Stimulated activated CD8-positive, alpha-beta memory T cell treated with anti-CD3 and anti-CD28 coated beads, Interleukin-7, amount 100 ng/mL, for 1 hour (primary cell): ENCODE measurements at places on chromosomes 12 and 14.

- DNase-seq: no peak
These were observed 185.2 kb upstream of the SLC38A2 start for GRCh38 chr12:46557539-46558373.

GRCh38 chr12:2856051-2856450 is 788 bp downstream of the TEX52 start:
- DNase-seq: no peak

GRCh38 chr12:80858356-80858755 is 79.4 kb downstream of the LIN7A start:
- DNase-seq: no peak

DNA sequence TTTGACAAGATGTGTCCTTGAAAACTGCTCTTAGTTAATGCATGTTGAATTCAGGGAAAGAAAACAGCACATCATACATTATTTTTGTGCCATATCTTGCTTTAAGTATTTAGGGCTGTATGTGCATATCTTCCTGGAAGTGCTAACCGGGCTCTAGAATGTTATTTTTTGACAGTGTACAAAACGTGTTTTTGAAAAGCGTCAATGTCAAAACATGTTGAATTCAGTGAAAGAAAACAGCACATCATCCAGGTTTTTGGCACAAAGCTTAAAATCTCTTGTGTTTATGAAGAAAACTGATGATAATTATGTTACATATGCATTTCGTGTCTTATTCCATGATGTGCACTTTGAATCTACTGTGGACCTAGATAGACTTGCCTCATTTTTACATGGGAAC is 82.7 kb downstream of the ASCL4 start:
- no peak for DNase-seq

DNA sequence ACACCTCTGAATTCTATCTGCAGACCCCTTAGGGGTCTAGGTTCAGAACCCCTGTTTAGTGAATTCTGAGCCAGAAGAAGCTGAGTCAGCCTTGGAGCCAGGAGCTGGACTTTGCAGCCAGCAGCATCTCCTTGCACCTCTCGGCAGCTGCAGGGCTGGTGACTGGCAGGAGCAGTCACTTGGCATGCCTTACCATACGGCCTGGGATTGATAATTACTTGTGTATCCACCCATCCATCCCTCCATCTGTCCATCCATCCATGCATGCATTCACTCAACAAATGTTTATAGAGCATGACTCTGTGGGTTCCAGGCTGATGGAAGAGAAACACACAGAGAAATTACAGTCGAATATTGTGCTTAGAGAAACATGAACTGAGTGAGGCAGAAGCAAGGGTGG is 67.5 kb upstream of the PRIMA1 start:
- DNase-seq: no peak

DNA sequence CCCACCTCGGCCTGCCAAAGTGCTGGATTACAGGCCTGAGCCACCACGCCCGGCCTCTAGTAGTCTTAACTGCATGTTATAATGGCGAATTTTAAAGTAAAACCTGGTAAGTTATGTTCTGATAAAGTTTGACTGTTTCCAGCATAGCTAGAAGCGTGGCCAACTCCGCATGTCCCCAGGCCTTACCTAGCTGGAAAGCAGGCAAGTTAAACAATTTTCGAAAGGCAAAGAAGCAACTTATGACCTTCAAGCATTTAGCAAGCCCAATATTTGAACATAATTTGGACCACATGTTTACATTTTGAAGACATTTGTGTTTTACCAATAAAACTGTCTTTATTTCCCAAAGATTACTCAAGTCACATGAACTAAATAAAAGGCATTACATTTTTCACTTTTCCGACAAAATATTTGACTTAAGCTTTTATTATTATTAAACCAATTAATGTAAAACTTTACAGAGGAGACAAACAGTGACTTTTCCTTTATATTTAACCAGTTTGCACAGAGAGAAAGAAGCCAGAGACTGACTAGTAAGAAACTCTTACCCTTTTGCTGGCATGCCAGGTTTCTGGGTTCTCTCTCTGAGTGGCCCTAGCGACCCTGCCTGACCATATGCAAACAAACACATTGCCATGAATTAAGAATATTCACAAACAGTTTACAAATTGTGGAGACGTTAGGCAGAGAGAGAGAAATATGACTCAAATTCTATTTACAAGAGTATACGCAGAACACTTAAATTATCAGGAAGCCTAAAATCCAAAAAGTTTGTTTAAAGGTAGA is 106.3 kb downstream of the RIN3 start:
- DNase-seq: no peak

GRCh38 chr14:67068251-67068650 is 121.0 kb upstream of the GARIN2 start:
- no peak for DNase-seq

- DNase-seq: no peak
These were observed 14.5 kb upstream of the MAP1LC3B2 start for GRCh38 chr12:116544656-116545055.

GRCh38 chr14:92952481-92953298 is 29.7 kb downstream of the CHGA start:
- DNase-seq: no peak

- DNase-seq: no peak
These were observed 40.2 kb downstream of the TAOK3 start for GRCh38 chr12:118332511-118332910.

DNA sequence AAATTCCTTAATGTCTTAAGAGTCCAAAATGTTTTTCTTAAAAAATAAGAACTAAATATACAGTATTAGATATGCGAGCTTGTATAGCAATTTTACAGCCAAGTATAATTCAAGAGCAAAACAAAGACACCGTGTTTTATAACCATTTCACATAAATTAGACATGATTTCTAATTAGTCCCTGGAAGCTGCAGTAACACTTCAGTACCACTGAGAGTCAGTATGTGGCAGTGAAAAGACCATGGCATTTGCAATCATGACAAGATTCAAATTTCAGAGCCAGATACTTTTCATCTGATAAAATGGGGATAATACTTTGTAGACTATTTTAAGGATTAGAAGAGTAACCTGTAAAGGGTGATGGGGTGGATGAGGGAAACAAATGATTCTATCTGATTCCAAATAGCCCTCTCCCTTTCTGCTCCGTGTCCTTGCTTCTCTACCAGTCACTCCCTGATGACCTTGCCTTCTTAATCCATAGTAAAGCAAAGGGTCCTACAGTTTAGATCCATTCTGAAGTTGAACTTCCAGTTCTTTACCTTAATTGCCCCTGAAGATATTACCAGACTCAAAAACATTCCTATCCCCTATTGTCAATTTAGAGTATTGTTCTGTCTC is 145.4 kb upstream of the ABCD2 start:
- DNase-seq: no peak

GRCh38 chr12:15688202-15688736 is 100.9 kb downstream of the EPS8 start:
- no peak for DNase-seq

GRCh38 chr14:78178971-78179370 is 8.8 kb downstream of the NRXN3 start:
- no peak for DNase-seq

- DNase-seq: peak; percentile 29
These were observed at the start of gene ARID2 for GRCh38 chr12:45729233-45730083. Gene ARID2, plus strand, starts transcription at chr12:45729706. Its CDS starts 131 bp downstream, at chr12:45729837.

GRCh38 chr14:98612434-98613200 is 659.4 kb downstream of the BCL11B start:
- no peak for DNase-seq

DNA sequence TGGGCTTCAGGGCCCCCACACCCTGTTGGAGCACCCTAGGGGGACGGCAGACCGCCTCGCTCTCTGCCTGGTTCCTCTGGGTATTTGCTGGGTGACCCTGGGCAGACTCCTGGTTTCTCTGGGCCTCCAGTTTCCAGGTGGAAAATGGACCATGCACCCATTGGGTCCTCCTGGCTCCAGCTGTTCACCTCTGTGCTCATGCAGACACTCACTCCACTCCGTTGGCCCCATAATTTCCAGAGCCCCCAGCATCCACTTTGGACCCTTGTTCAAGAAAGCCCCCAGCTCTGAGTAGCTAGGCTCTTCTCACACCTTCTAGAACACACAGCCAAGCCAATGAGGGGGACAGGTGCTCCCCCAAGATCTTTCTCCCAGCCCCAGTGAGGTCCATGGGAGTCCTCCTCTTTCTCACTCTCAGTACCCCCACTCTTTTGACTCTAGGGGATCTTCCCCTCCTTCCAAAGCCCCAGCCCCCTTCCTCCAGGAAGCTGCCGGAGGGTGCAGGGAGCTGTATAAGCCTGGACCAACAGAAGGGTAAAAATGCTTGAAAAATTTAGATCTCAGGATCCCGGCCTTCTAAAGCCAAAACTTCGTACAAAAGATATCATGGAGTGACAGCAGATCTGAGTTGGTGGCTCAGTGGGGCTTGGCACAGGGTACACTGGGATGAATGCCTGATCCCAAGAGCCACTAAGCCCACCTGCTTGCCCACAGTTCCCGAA is 174.8 kb upstream of the RTL1 start:
- no peak for DNase-seq

DNA sequence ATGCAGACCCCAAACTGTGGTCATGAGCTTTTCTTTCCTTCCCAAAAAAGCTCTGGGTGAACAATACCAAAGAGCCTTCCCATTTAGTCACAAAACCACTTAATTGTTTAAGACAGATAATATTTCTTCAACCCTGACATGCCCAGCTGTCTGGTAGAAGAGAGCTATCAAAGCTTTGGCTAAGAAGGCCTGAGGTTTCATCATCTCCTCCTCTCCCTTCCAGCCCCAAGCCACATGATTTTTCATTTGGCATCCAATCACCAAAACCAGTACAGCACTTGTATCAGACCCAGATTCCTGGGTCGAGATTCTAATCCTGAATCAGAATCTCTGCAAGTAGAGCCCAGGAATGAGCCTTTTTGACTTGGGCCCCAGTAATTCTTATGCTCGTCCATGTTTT is 199.6 kb upstream of the TMEM260 start:
- DNase-seq: no peak

GRCh38 chr12:46320731-46321130 is 51.8 kb downstream of the SLC38A2 start:
- DNase-seq: no peak

DNA sequence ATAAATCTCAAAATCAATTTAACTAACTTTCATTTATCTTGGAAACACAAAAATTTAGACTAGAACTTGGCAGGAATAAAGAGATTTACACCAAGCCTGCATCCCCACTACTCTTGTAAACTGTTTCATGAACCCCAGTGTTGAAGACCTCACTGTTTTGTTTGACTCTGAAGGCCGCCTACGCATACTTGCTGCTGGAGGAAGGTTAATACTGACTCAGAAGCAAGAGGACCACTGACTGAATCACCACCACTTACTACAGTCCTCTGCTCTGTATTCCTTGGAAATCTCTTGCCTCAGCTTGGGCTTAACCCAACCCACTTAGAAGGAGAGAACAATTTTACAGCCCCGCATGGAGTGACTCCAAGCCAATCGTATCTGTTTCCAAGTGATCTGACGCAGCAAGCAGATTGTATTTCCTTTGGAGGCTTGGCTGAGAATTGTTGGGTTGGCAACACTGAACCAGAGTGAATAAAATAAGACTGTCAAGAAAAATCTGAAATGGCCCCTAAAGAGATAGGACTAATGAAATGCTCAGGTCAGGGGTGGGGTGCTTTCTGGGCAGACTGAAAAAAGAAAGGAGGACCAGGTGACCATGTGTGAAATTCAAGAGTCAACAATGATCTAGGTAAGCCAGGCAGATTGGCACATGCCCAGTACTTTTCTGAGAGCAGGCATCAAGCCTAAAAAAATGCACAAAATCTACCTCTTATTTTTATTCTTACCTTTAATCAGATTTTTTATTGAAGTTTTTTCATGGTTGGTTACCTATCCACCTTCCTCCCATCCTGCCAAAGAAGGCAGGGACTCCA is 248.6 kb downstream of the ZFP36L1 start:
- DNase-seq: no peak

- DNase-seq: no peak
These were observed 2.4 kb upstream of the HOXC12 start for GRCh38 chr12:53952335-53952694.

DNA sequence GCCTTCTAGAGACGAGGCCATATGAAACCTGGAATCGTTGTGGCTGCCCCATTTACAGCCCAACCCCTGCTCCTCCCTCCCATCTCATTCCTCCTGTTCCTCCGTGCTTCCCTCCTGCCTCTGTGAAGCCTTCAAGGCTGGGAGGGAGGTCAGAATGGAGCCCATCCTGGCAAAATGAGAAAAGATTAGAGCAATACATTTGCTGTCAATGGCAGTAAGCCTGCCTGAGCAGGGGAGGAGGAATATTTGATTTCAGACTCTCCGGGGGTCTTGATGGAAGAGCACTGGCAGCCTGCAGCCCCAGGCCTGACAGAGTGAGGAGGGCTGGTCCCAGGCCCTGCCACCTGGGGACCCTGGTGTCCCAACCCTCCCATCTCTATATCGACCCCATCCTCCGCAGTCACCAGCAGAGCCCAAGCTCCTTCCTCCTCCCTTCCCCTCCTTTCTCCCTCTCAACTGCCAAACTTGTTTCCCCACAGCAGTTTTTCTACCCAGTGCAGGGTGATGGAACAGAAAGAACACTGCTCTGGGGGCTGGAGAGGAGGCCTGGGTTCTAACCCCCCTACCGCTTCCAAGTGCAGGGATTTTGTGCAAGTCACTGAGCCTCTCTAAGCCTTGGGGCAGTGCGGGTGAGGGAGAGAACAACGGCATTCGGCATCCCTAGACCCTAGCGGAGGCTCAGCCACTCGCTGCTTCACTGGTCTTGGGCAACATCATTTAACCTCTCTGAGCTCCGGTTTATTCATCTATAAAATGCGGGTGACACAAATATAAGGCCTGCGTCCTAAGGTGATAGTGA is 16.0 kb upstream of the RACGAP1 start:
- DNase-seq: no peak

GRCh38 chr12:78697817-78698415 is 166.7 kb upstream of the SYT1 start:
- DNase-seq: no peak

GRCh38 chr14:61221906-61222305 is 59.2 kb downstream of the TMEM30B start:
- no peak for DNase-seq

- DNase-seq: no peak
These were observed 53.0 kb upstream of the RPH3A start for GRCh38 chr12:112738531-112738930.

GRCh38 chr14:103141117-103141796 is 18.0 kb downstream of the TNFAIP2 start:
- no peak for DNase-seq

DNA sequence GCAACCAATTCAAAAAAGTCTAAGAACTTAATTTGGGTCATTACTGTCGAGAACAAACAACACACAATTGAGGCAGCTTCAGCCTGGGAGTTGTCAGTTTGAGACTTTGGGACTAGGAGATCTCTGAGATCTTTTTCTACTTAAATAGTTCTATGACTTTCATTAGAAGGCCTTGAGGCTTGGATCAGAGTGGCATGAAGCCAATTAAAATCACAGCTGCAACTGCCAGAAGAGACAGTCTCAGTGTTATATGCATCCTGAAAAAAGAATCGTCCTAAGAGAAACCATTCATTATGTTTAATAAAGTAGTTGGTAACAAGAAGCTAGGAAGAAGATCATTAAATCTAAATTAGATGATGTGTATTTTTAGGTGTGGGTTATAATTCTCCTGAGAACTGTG is 170.8 kb upstream of the RASSF8 start:
- DNase-seq: no peak

GRCh38 chr14:73365727-73366126 is 92.6 kb downstream of the NUMB start:
- no peak for DNase-seq
